ENCODE measurements at places on chromosomes 11 and 22.

GRCh38 chr11:86515297-86516094 is 140.8 kb downstream of the CCDC81 start:
- peak; percentile 76 for DNase-seq

DNA sequence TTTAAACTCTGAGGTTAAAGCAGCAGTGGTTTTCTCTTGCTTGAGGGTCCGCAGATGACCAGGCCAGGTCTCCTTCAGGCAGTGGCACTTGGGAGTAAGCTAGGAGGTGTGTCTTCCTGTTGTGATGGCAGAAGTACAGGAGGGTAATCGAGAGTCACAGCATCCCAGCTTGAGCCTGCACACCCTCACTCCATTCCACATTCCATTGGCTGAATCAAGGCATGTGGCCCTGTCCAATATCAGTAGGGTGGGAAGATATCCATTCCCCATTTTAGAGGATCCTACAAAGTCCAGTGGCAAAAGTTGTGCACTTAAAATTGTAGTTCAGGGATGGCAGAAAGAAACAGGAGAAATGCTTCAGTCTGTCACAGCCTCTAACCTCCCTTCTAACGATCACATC is 23.3 kb downstream of the OSBP2 start:
- DNase-seq: no peak

GRCh38 chr11:68173926-68174325 is 39.2 kb downstream of the KMT5B start:
- DNase-seq: no peak

DNA sequence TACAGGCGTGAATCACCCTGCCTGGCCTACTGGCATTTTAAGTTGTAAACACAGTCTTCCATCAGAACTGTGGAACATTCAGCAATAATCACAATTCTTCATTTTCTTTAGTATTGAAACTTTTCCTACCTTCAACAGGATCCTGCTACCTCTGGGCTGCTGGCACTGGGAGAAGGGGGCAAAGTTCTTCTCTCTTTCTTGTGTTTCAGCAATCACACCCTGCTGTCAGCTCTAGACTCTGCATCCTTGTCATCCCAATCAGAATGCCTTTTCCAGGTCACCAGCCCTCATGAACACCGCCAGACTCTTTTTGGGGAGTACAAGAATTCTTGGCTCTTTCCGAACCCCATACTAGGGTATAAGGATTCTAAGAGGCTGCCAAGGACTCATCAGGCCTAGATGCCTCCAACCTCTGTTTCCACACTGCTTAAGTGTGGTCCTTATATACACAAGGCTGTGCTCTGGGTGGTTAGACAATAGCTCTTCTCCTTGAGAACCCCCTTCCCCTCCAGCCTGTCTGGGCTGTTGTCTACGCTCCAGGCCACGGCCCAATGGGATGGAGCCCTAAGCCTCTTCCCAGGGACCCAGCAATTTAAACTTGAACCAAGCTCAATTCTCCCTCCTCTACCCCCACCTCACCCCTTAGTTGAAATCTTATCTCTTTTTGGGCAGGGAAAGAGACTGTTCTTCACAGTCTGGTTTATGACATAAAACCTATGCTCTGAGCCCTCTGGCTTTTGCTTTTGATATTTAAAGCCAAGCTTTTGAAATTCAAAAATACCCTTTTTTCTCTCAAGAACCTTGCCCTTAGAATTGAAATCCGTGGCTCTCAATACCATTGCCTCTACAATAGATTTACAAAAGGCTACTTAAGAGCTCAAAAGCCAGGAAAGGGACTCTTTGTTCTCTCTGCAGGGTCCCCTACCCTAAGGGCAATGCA is 327.4 kb downstream of the BUD13 start:
- DNase-seq: no peak

DNA sequence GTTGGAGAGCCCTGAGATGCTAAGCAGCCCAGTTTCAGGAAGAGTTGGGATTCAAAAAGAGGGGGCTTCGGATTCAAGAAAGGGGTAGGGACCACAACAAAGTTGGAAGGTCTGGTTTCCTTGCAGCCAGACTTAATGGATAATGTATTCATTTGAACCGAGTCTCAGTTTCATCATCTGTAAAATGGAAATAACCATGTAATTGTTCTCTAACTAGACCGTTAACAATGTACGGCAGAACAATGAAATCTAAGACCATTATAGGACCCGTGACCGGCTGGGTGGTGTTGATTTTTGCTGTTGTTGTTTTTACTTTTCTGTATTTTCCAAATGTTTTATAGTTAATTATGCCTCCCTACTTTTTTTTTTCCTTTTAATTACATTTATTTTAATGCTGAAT is 6.4 kb upstream of the MRPL48 start:
- no peak for DNase-seq

DNA sequence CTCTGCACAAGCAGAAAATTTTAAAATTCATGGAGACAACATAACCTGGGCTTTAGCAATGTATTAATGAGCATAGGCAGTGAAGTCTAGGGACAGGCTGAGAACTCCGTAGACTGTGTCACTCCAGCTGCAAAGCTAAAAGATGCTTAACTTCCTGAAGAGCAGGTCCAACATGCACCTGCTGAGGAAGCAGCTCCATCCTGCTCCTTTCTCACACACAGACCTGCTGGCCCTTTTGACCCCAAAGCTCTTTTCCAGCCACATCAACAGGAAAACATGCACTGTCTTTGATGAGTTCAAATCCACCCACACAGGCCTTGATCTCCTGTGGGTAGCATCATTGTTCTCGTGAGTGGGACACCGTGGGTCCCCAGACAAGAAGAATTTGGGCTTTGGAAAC is 36.0 kb downstream of the SYN3 start:
- DNase-seq: no peak

- DNase-seq: peak; percentile 35
These were observed 734 bp downstream of the SNU13 start for GRCh38 chr22:41687901-41688364.

DNA sequence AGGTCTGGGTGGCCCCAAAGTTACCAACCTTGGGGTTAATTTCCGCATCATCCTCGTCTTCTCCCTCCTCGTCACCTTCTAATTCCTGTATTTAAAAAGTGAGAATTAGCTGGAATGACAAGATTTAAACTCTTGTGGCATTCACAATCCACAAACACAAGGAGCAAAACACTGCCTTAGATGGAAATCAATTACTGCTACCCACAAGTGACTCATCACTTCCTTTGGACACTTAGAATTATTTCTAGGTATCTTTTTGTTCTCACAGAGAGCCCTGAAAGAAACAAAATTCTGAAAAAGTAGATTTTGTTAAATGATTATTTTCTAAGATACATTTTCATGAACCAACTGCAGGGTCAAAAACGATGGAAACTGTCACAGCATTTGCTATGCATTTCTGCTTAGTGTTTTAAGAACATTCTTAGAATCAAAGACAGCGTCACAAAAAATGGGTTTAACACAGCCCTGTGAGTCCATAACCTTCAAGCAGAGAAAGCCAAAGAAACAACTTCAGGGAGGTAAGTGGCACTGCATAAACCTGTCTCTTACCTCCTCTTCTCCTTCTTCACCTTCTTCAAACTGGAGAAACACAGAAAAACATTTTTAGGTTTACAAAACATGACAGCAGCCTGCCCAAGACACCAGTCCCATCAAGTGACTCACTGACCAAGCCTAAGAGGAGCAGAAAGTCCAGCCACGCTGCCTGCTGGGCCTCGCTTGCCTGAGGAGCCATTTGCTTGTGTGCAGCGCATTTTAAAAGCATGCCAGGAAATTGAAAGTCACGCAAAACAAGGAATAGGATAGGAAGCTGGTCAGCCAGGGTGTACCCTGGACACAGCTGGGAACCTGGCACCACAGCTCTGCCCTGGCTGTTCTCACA is 22.3 kb upstream of the PHLDA2 start:
- peak; percentile 56 for DNase-seq

DNA sequence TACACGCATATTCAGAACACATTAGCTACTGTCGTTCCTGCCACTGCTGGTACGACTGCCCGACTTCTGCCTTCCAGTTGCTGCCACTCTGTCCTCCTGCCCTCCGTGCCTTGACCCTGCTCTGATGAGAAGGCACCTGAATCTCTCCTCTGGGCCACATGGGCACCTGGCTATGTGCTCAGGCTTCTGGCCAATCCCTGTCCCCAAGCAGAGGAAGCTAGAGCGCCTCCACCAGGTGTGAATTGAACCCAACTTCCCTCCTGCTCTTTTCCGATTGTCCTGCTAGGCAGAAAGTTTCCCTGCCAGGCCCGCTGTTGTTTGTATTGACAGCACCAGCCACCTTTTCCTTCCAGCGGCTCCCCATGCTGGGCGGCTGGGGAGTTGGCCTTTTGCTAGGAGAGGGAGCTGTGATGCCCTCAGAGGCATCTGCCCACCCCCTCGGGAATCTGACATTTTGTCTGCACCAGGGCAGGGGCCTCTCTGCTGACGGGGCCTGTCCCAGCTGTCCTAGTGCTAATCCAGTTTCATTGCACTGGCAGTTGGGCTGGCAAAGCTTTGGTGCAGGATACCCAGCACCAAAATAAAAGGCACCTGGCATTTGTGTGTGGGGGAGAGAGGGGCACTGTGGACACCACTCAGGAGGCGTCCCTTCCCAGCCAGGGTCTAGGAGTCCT is 118.0 kb downstream of the GRIK4 start:
- DNase-seq: no peak

DNA sequence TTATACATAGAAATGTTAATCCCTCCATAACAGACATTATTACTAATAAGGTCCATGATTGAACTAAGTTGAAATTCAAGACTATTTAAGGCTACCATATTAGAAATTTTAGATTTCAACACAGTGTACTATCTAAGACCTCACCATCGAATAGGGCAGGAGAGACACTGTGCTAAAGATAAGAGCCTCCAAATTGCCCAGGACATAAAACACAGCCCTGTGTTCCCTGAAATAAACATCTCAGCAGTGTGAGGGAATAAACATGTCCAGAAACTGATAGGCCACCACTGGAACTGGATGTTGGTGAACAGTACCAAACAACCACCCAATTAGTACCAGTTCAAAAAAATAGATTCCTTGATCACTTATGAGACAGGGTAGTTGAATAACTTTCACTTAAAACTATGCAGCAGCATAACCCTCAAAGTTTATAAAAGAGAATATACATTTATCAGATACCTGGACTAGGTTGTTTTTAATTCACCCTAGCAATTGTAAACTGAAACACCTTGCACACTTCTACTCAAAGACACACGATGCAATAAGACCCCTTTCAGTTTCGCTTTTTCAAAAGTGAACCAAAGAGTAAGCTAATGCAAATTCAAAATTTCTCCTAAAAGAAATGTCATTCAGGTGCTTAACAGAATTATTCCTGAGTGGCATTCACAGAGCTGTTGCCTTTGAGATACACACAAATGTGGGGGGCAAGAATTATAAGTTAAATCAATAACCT is 34.3 kb downstream of the USP28 start:
- DNase-seq: no peak

DNA sequence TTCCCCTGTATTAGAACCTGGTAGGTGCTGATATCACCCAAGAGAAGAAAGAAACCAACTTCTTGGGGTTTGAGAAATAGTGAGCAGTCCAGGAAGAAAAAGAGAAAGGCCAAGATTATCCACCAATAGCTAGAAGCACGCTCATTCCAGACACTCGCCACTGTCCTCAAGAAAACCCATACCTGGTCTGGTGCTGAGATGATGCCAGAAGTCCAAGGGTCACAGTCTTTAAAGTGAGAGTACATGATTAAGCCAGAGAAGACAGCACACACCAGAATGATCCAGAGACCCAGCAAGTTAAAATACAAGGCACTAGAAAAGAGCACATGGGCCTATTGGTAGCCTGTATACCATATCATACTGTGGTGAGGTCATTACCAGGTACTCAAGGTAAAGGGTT is 23.6 kb downstream of the SLC5A12 start:
- DNase-seq: no peak

DNA sequence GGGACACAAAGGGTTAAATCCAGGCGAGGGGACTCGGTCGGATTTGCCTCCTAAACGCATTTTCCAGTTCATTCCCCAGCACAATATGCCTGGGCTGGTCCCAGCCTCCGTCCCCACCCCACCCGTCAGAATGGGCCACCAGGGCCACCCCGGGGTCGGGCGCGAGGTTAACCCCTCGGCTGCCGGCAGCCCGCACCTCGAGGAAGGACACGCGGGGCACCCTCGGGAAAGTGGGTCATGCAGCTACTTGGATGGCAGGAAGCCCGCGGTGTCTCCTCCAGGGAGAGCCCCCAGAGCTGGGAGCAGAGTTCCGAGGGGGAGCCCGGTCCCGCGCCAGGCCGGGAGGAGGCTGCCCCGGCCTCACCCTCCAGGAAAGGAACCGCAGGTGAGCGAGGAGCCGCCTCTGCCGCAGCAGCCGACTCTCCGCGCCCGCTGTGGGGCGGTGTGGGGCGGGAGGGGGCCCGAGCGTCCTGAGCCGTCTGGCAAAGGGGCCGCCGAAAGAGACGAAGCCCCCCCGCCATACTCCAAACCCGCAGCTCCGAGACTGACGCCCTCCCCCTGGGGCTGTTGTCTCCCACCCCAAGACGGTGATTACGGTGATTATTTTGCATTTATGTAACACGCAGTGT is 1.4 kb downstream of the NECTIN1 start:
- DNase-seq: peak; percentile 48

GRCh38 chr11:76318744-76319384 is 62.1 kb downstream of the THAP12 start:
- DNase-seq: peak; percentile 86

- DNase-seq: no peak
These were observed 66.5 kb upstream of the AMPD3 start for GRCh38 chr11:10388574-10388973.

DNA sequence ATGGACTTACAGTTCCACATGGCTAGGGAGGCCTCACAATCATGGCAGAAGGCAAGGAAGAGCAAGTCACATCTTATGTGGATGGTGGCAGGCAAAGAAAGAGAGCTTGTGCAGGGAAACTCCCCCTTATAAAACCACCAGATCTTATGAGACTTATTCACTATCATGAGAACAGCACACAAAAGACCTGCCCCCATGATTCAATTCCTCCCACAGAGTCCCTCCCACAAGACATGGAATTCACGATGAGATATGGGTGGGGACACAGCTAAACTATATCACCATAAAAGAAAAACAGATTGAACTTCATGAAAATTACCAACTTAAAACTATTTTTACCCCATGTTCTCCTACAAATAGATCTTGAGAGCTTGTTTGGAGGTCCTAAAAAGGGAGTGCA is 19.6 kb downstream of the ENTHD1 start:
- DNase-seq: no peak

DNA sequence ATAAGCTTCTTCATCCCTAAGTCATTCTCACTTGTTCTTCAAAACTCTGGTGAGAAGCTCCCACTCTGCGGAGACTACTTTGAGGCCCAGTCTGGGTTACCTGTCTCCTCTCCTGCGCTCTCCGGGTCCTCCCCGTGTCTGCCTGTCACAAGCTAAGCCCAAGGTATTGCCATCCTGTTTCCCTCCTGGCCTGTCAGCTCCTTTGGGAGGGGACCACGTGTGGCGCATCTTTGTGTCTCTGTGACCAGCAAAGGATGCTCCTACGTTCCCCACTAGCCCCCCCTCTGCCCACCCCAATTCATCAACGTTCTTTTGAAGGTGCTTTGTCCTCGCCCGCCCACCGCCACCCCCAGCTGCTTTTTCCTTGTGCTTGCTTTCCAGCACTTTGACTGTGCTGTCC is 31.8 kb upstream of the FBLN1 start:
- no peak for DNase-seq

GRCh38 chr11:73833067-73833466 is 43.6 kb downstream of the COA4 start:
- DNase-seq: no peak

- no peak for DNase-seq
These were observed 12.5 kb downstream of the RAC2 start for GRCh38 chr22:37231406-37232139.

Measured in AG08396 (cell line).